ENCODE measurements at places on chromosomes 3 and 15.

GRCh38 chr3:71863563-71864190 is 78.7 kb upstream of the PROK2 start:
- no peak for DNase-seq

DNA sequence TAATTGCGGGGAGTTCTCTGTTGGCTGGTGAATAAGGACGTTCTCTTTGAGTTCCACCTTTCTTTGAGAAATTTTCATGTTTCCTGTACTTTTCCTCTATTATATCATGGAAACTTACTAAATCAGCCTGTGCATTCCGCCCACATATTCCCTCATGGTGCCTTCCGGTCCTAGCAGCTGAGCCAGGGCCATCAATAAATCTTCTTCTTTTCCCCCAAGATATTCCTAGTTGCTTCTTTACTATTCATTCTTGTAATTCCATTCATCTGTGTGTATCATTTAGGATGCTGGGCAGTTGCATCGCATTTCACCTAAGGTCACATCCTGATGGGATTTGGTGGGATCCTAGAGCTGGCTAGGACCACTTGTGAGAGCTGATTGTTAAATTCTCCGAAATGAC is 139.2 kb downstream of the RBMS3 start:
- no peak for DNase-seq

DNA sequence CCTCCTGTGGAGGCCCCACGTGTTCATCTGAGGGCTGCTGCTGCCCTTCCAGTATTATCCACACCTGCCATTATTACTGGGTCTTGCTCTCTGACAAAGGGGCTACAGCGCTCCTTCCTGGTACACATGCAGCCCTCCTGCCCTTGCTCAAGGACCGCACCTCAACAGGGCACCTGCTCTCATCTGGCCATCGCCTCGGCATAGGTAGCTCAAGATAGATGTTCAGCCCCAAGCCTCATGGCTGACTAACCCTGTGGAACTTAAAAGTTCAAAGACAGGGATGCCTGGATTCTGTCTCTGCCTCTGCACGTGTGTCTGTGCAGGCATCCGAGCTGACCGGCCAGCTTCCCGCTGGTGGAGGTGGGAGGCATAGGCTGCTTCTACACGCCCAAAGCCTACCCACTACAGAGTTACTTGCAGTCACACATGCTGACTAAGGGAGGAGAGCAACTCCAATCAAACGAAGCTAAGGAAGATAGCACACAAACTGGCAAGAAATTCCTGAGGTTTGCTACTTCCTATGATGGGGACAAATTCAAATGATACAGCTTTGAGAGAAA is 152.5 kb upstream of the ATP10A start:
- DNase-seq: no peak

GRCh38 chr3:155675094-155675493 is 69.8 kb downstream of the PLCH1 start:
- no peak for DNase-seq
